Amygdala (tissue), 56 donors: ENCODE measurements at places on chromosomes 6 and 20.

- no peak for DNase-seq
These were observed 654.0 kb downstream of the QKI start for GRCh38 chr6:164068527-164068926.

- no peak for DNase-seq
These were observed 579.2 kb downstream of the EPM2A start for GRCh38 chr6:145155873-145156782.

- DNase-seq, result no peak
These were observed 89.9 kb upstream of the MTHFD1L start for GRCh38 chr6:150775415-150776203.

- DNase-seq, result no peak
These were observed 10.7 kb downstream of the TUBB start for GRCh38 chr6:30730601-30731435.

DNA sequence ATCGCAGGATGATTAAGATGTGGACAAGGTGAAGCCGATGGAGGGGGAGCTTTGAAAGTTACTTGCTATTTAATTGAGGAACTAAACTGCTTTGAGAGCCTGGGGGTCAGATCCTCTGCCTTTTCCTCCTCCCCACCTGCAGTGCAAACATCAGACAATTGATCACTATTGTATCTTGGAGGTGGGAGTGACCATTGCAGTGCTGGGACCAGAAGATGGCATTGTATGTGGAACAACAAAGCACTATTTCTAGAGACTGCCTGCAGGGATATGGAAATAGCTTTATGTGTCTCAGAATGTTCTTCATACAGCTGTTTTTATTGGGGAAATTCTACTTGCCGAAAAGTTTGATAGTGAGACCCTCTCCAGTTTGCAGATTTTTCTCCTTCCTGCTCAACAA lies 4.2 kb downstream of the MOG start:
- DNase-seq, result no peak

- no peak for DNase-seq
These were observed 270.0 kb downstream of the CDH26 start for GRCh38 chr20:60228255-60228654.
